ENCODE measurements at places on chromosomes 16 and 17.

- DNase-seq, result no peak
Measured at GRCh38 chr16:3032624-3033023, 4.1 kb downstream of the BICDL2 start.

DNA sequence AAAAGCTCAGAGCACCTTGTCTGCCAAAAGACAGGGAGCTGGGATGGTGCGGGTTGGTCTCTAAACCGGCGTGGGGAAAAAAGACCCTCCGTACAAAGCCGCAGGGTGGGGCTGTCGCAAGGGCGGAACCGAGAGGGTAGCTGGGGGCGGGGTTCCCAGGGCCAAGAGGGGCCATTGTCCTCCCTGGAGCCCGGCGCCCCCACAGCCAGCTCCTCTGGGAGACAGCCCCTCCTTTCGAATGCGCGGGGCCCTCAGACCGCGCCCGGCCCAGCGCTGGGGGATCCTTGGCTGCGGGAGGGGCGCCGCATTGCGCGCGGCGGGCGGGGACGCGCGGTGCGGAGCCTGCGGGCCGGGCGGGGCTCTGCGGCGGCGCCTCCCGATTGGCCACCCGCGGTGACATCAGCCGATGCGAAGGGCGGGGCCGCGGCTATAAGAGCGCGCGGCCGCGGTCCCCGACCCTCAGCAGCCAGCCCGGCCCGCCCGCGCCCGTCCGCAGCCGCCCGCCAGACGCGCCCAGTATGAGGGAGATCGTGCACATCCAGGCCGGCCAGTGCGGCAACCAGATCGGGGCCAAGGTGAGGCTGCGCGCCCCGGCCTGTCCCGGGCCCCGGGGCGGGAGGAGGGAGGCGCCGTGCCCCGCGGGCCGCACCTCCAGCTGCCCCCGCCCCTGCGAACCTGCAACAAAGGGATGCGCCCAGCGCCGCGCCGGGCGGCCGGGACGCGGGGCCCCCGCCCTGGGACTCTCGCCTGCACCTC is at the start of gene TUBB3:
TUBB3 (plus strand) TSS at position 459 of the 756 bp plus-strand sequence; CDS start at position 519, 60 bp downstream.
- DNase-seq, result peak; percentile 24

- no peak for DNase-seq
Measured at GRCh38 chr16:60712144-60712543, 1324.1 kb downstream of the CDH8 start.

- DNase-seq, result no peak
Measured at GRCh38 chr17:77675411-77675810, 283.1 kb upstream of the TNRC6C start.
